ENCODE measurements at places on chromosomes 7 and 10.
A peak's percentile ranks its signal among the peaks of the same experiment; 100 is the strongest.

GRCh38 chr10:72255977-72256729 lies 17.6 kb upstream of the DDIT4 start:
- H3K27ac ChIP-seq, result no peak overlapping the region
- no peak for DNase-seq
- peaks cover 11% of the 10 kb centered on the region for H3K4me1 ChIP-seq
- H3K27me3 ChIP-seq, result no peaks in the 10 kb centered on the region
- H3K4me3 ChIP-seq, result no peak overlapping the region

DNA sequence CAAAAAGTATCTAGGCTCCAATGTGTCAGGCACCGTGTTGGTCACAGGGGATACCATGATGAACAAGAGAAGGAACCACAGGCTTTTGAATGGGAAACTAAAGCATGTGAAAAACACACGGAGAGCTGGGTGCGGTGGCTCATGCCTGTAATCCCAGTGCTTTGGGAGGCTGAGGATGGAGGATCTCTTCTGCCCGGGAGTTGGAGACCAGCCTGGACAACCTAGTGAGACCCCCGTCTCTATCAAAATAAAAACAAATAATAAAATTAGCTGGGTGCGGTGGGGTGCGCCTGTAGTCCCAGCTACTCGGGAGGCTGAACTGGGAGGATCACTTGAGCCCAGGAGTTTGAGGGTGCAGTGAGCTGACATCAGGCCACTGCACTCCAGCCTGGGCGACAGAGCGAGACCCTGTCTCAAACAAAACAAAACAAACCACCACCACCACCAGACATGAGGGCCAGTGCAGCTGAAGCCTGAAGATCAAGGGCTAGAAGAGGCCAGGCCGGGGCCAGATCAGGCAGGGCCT lies 611 bp upstream of the COPS6 start:
- peaks cover 2% of the 10 kb centered on the region for H3K36me3 ChIP-seq
- peak overlapping the region; percentile 29 for H3K27ac ChIP-seq
- peak overlapping the region; percentile 23 for H3K4me3 ChIP-seq
- DNase-seq, result no peak
- no peaks in the 10 kb centered on the region for H3K27me3 ChIP-seq

DNA sequence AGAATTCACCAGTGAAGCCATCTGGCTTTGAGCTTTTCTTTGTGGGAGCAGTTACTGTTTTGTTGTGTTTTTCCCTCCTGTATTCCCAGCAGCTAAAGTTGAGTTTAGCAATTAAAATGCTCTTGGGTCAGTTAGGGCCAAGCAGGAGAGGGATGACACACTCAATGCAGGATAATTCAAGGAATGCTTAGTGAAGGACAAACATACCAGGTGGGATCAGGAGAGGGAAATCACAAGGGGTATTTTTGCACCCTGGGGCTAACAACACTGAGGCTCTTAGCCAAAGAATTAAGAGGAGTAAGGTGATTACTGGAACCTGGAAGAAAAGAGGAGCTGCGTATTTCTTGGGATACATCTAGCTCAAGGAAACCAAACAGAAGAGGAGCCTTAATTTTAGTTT lies 82.4 kb upstream of the KCND2 start:
- H3K27ac ChIP-seq, result no peak overlapping the region
- H3K4me1 ChIP-seq, result peaks cover 2% of the 10 kb centered on the region
- no peaks in the 10 kb centered on the region for H3K36me3 ChIP-seq
- DNase-seq, result peak; percentile 71
- H3K27me3 ChIP-seq, result no peaks in the 10 kb centered on the region
- no peak overlapping the region for H3K4me3 ChIP-seq

- no peaks in the 10 kb centered on the region for H3K27me3 ChIP-seq
- no peaks in the 10 kb centered on the region for H3K36me3 ChIP-seq
- no peak overlapping the region for H3K27ac ChIP-seq
- H3K4me3 ChIP-seq, result no peak overlapping the region
- H3K4me1 ChIP-seq, result peaks cover 14% of the 10 kb centered on the region
- no peak for DNase-seq
These were observed 137.3 kb downstream of the AUTS2 start for GRCh38 chr7:69735582-69735981.

DNA sequence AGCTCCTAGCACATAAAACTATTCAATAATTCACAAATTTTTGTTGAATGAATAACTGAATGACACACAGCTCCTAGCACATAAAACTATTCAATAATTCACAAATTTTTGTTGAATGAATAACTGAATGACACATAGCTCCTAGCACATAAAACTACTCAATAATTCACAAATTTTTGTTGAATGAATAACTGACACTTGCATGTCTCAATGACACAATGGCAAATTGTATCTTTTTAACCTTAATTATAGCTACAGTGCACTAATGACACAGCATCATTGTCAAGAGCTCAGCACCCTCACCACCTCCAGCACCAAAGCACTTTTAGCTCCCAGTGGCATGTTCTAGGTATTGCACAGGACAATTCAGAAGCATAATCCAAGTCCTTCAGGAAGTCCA lies 131.6 kb downstream of the PDE1C start:
- no peaks in the 10 kb centered on the region for H3K36me3 ChIP-seq
- H3K27me3 ChIP-seq, result no peaks in the 10 kb centered on the region
- no peaks in the 10 kb centered on the region for H3K4me1 ChIP-seq
- H3K27ac ChIP-seq, result no peak overlapping the region
- H3K4me3 ChIP-seq, result no peak overlapping the region

GRCh38 chr7:157690833-157691585 lies 354.2 kb downstream of the DNAJB6 start:
- no peaks in the 10 kb centered on the region for H3K36me3 ChIP-seq
- no peak overlapping the region for H3K4me3 ChIP-seq
- H3K4me1 ChIP-seq, result no peaks in the 10 kb centered on the region
- H3K27me3 ChIP-seq, result peaks cover 68% of the 10 kb centered on the region

- no peaks in the 10 kb centered on the region for H3K4me1 ChIP-seq
- H3K27ac ChIP-seq, result no peak overlapping the region
- no peaks in the 10 kb centered on the region for H3K36me3 ChIP-seq
- H3K27me3 ChIP-seq, result no peaks in the 10 kb centered on the region
These were observed 53.4 kb downstream of the MYL10 start for GRCh38 chr7:101575721-101576120.

GRCh38 chr7:97734255-97734654 lies 2.4 kb downstream of the TAC1 start:
- no peaks in the 10 kb centered on the region for H3K36me3 ChIP-seq
- H3K4me1 ChIP-seq, result peaks cover 4% of the 10 kb centered on the region
- H3K4me3 ChIP-seq, result no peak overlapping the region
- DNase-seq, result no peak

DNA sequence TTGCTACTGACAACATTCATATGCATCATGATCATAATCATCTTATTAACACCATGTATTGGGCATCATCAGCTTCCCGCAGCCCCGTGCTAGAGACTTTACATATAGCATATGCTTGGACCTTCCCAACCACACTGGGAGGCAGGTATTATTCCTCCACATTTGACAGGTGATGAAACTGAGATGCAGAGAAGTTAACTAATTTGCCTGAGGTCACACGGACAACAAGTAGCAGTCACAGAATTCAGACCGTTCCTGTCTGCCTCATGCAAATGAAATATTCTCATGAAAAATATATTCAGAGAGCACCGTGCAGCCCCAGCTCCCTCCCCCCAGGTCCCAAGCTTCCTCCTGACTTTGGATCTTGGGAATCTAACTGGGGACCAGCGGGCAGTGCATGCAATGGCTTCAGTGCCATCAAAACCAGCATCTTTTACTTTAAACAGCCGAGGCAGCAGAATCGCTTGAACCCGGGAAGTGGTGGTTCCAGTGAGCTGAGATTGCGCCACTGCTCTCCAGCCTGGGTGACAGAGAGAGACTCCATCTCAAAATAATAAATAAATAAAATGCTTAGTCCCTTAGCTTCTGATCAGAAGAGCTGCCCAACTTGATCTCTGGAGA lies 112.2 kb upstream of the GPR26 start:
- H3K4me1 ChIP-seq, result no peaks in the 10 kb centered on the region
- H3K27me3 ChIP-seq, result no peaks in the 10 kb centered on the region
- H3K36me3 ChIP-seq, result no peaks in the 10 kb centered on the region
- DNase-seq, result no peak
- H3K27ac ChIP-seq, result no peak overlapping the region

DNA sequence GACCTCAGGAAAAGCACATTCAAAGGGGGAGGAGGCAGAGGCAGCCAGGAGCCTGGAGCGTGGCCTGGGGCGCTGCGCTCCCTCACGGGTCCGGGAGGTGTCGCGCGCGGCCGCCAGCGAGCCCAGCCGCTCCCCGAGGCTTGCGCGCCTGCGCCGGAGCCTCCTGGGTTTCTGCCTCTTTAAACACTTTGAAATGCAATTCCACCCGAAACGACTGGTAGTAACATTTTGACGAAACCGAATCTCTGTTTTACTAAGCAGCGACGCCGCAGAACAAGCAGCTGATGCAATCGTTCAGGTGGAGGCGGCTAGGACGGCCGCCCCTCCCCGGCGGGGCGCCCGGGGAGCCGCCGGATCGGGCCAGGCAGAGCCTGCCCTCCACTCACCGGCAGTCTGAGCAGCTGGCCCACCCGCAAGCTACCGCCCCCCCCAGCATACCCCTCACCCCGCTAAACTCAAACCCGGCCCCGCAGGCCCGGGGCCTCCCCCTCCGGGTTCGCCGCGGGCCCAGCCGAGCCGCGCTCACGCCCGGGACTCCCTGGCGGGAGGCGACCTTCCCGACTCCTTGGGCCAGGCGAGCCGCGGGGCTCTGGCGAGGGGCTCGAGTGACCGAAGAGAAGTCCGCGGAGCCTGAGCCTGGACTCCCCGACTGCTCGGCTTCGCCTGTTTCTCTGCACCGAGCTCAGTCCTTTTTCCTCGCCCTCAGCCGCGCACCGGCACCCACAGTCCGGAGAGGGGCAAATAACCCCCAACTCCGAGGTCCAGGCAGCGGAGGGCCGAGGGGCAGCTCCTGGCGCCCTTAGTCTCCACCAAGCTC lies 3.2 kb downstream of the MKX start:
- H3K4me3 ChIP-seq, result peak overlapping the region; percentile 46
- H3K36me3 ChIP-seq, result no peaks in the 10 kb centered on the region
- peaks cover 3% of the 10 kb centered on the region for H3K4me1 ChIP-seq
- H3K27me3 ChIP-seq, result peaks cover 28% of the 10 kb centered on the region
- no peak overlapping the region for H3K27ac ChIP-seq

DNA sequence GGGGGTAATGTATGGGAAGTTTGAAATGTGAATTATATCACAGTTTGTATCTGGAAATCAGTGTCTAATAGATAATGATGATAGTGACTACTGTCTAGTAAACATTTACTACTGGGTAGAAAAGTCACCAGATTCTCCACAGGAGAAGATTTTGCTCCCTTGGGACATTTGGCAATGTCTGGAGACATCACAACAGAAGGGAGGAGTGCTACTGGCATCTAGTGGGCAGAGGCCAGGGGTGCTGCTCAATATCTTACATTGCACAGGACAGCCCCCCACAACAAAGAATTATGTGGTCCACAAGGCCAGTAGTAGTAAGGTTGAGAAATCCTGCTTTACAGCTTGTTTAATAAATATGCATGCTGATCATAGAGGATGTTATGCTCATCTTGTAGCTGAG lies 92.3 kb upstream of the PRPS1L1 start:
- no peaks in the 10 kb centered on the region for H3K27me3 ChIP-seq
- no peaks in the 10 kb centered on the region for H3K4me1 ChIP-seq
- H3K27ac ChIP-seq, result no peak overlapping the region
- peak; percentile 56 for DNase-seq
- no peak overlapping the region for H3K4me3 ChIP-seq
- H3K36me3 ChIP-seq, result no peaks in the 10 kb centered on the region

DNA sequence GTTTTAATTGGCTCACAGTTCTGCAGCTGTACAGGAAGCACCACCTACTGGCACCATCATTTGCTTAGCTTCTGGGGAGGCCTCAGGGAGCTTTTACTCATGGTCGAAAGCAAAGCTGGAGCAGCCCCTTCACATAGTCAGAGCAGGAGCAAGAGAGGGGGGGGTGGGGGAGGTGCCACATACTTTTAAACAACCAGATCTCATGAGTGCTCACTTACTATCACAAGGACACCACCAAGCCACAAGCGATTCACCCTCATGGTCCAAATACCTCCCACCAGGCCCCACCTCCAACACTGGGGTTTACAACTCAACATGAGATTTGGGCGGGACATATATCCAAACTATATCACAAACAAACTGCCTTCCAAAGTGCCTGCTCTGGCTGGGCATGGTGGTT lies 31.7 kb upstream of the SLC18A3 start:
- H3K4me3 ChIP-seq, result no peak overlapping the region
- H3K27me3 ChIP-seq, result no peaks in the 10 kb centered on the region
- H3K4me1 ChIP-seq, result no peaks in the 10 kb centered on the region
- H3K36me3 ChIP-seq, result no peaks in the 10 kb centered on the region
- H3K27ac ChIP-seq, result no peak overlapping the region

DNA sequence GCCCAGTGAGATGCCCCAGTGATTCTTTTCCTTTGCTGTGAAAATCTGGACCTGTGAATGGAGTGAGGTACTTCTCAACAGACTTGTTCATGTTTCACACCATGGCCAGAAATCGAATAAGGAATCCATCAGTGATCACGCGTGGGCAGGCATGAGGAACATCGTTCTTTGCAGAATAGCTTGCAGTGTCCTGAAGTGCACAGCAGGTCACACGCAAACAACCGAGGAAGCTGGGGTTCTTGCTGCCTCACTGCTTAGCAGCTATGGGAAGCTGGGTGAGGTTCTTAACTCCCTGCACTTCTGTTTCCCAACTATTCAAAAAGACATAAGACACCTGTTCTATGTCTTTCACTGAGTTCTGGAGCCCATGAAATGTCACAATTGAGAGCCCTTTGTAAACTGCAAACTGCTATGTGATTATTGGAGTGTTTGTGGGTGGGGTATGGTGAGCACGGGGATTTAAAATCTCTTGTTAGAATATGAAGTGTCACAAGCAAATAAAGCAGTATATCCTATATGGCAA lies 253.4 kb downstream of the KIAA1217 start:
- H3K27me3 ChIP-seq, result no peaks in the 10 kb centered on the region
- H3K27ac ChIP-seq, result no peak overlapping the region
- no peak overlapping the region for H3K4me3 ChIP-seq
- no peaks in the 10 kb centered on the region for H3K36me3 ChIP-seq

GRCh38 chr10:32332299-32332750 lies 14.6 kb downstream of the EPC1 start:
- no peak overlapping the region for H3K27ac ChIP-seq
- no peaks in the 10 kb centered on the region for H3K36me3 ChIP-seq
- DNase-seq, result no peak
- H3K27me3 ChIP-seq, result no peaks in the 10 kb centered on the region
- H3K4me3 ChIP-seq, result no peak overlapping the region

GRCh38 chr7:107891636-107892366 lies 818 bp downstream of the DLD start:
- H3K27me3 ChIP-seq, result no peaks in the 10 kb centered on the region
- H3K36me3 ChIP-seq, result peaks cover 2% of the 10 kb centered on the region
- peak overlapping the region; percentile 85 for H3K27ac ChIP-seq
- peak overlapping the region; percentile 97 for H3K4me3 ChIP-seq
- peaks cover 5% of the 10 kb centered on the region for H3K4me1 ChIP-seq

DNA sequence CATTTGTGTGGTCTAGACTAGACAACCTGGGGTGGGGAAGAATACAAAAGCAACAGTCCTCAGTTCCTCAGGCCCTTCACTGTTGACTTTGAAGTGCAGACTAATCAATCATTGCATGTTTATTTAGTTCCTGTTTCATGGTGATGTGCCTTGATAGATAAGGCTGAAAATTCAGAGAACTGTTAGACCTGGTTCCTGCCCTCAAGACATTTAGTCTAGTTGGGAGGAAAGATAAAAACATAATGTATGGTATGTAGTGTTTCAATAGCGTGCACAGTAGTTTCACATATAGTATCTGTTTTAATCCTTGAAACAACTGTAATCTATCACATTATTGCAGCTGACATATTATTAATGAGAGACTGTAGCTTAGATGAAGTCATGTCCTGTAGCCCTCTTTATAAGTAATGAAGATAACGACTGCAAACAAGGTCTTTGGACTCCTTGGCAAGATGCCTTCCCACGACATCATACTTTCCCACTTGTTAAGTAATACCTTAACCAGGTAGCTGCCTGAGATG lies 124.0 kb downstream of the CELF2 start:
- DNase-seq, result no peak
- H3K4me3 ChIP-seq, result no peak overlapping the region
- H3K36me3 ChIP-seq, result no peaks in the 10 kb centered on the region
- H3K4me1 ChIP-seq, result no peaks in the 10 kb centered on the region
- no peak overlapping the region for H3K27ac ChIP-seq
